ENCODE measurements at places on chromosomes 1 and 21.

- DNase-seq, result no peak
Measured at GRCh38 chr1:58724483-58724882, 24.6 kb upstream of the MYSM1 start.

GRCh38 chr1:87335175-87335884, 6.7 kb downstream of the LMO4 start:
- peak; percentile 78 for DNase-seq

DNA sequence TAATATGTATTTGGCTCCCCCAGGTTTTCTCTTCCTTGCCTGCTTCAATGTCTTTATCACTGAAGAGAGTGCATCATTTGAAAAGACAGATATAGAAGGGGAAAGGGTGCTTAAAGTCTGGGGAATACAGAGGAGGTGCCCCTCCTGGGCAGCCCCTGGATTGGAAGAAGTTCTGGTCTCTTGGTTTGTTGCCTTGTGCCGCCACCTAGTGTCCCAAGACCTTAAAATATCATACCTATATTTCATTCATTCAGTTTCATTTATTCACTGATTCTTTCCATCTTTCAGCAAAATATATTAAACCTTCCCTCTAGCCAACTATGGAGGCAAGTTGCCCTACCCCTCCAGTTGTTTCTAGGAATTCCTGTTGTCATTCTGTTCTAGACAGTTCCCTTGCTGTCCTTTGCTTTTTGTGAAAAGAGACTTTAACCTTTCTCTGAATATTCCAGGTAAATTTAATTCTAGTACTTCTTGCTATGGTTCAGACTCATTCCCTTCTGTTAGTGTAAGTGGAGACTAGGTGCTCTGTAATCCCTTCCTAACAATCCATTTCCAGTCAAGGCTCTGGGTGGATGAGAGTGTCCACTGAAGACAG, 56.1 kb downstream of the MEF2D start:
- DNase-seq, result peak; percentile 36

GRCh38 chr1:185721553-185721952, 12.6 kb upstream of the HMCN1 start:
- no peak for DNase-seq

DNA sequence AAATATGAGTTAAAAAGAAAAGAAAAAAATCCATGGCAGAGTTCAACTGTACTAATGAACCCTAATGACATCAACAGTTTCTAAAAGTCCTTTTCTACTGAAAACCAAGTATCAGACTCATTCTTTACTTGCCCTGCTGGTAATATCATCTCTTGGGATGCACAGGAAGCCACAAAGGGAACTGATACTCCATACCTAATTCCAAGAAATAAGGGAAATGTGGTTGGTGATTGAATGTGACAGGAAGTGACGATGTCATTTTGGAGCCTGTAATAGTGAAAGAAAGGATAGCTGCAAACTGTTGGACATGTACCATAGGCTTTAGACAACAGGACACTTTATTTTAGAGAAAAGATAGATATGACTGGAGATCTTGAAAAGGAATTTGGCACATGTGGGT, 98.7 kb upstream of the VAV3 start:
- peak; percentile 15 for DNase-seq

- DNase-seq, result peak; percentile 39
Measured at GRCh38 chr1:43058545-43059360, 100.1 kb upstream of the SLC2A1 start.
